Mesothelial cell of epicardium (in vitro differentiated cells): ENCODE measurements at places on chromosomes 4 and X.

DNA sequence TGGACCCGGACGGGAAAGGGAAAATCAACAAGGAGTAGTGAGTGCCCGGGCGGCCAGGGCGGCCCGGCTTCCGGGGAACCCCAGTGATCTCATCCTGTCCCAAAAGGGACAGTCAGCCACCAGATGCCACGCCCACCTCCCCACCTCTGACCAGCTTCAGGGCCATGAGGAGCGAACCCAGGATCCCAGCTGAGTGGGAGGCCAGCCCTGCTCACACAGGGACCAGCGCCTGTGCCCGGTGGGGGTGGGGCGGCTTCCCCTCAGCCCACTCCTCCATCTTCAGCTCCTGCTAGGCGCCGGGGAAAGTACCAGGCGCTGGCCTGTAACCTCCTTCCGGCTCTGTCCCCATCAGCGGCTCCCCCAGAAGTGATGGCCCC lies 6.2 kb downstream of the MYL5 start:
- DNase-seq, result peak; percentile 17

DNA sequence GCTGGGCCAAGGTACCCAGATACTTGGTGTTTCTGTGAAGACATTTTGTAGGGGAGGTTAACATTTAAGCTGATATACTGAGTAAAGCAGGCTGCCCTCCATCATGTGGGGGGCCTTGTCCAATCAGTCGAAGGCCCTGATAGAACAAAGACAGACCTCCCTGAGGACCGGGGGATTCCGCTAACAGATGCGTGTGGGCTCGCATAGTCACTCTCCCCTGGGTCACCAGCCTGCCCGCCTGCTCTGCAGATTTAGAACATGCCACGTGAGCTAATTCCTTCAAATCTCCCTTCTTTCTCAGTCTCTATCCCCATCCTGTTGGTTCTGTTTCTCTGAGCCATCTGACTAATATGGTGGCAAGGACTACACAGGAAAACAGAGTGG lies 60.7 kb downstream of the WFS1 start:
- no peak for DNase-seq

GRCh38 chr4:4659871-4660651 lies 118.2 kb upstream of the STX18 start:
- no peak for DNase-seq

GRCh38 chr4:682490-683172 lies 6.3 kb downstream of the SLC49A3 start:
- no peak for DNase-seq

- no peak for DNase-seq
Measured at GRCh38 chr4:44160776-44161367, 287.7 kb downstream of the KCTD8 start.

GRCh38 chrX:87755493-87755892 lies 237.9 kb downstream of the KLHL4 start:
- no peak for DNase-seq

GRCh38 chr4:8552024-8552423 lies 28.2 kb upstream of the GPR78 start:
- no peak for DNase-seq

DNA sequence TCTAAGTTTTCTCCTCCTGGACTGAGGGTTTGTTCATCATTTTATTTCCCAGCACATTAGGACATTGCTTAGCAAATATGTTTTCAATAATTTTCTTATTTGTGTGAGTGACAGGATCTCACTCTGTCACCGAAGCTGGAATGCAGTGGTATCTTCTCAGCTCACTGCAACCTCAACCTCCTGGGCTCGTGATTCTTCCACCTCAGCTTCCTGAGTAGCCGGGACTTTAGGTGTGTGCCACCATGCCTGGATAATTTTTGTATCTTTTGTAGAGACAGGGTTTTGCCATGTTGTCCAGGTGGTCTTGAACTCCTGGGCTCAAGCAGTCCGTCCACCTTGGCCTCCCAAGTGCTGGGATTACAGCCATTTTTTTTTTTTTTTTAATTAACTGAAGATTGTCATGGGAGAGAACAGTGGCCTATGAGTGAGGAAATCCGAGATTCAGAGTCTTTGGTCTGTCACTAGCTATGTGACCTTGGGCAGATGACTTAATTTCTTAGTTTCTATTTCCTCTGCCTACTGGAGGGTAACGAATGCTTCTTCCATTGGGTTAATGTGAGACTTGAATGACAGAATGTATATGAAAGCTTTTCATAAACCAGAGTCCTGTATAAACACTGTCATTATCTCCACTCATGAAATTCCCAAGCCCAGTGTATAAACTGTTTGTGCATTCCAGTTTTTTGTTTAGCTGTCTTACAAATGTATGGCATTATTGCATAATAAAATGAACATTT lies 23.9 kb downstream of the MOB1B start:
- DNase-seq, result no peak

DNA sequence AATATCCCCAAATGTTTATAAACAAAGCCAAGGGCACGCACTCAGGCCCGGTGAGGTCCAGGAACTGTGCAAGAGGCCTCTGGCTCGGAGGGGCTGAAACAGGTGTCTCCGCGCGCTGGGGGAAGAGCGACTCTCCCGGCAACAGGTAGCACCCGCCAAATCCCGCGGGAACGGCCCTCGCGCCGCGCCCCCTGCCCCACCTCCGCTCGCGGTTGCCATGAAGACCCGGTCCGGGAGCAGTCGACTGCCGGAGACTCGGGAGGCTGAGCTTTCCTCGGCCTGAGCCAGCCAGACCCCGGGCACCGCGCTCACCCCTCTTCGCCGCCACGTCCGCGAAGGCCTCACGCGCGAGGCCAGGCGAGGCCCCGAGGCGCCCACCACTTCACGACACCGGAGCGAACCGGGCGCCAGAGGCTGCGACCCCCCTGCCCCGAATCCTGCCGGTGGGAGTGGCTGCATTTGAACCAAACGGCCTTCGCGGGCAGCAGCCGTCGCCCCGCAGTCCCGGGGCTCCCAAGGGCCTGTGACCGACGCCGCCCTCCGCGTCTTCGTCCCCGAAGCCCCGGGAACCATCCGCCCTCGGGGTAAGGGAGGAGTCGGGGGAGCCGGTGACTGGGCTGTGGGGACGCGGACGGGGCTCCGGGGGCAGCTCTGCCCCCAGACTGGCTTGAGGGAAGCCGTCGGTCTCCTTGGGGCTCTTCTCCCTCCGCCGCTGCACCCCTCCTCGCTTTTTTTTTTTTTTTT lies at the start of gene NSUN7:
Gene NSUN7 (plus strand): TSS at position 239 of the 744 bp plus-strand sequence. CDS start 739 bp downstream, outside the sequence.
- peak; percentile 67 for DNase-seq

DNA sequence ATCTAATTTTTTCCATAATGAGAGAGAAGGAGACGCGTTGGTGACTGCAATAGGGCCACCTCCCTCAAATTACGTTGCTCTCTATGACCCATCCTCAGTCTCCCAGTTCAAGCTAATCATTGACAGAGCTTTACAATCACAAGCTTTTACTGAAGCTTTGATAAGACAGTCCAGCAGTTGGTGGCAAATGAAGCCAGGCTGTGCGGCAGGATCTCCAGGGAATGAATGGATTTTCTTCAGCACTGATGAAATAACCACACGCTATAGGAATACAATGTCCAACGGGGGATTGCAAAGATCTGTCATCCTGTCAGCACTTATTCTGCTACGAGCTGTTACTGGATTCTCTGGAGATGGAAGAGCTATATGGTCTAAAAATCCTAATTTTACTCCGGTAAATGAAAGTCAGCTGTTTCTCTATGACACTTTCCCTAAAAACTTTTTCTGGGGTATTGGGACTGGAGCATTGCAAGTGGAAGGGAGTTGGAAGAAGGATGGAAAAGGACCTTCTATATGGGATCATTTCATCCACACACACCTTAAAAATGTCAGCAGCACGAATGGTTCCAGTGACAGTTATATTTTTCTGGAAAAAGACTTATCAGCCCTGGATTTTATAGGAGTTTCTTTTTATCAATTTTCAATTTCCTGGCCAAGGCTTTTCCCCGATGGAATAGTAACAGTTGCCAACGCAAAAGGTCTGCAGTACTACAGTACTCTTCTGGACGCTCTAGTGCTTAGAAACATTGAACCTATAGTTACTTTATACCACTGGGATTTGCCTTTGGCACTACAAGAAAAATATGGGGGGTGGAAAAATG lies at the start of gene KLB:
Gene KLB (plus strand): TSS at position 168 of the 821 bp plus-strand sequence. CDS start 20 bp downstream, at position 188.
- no peak for DNase-seq

DNA sequence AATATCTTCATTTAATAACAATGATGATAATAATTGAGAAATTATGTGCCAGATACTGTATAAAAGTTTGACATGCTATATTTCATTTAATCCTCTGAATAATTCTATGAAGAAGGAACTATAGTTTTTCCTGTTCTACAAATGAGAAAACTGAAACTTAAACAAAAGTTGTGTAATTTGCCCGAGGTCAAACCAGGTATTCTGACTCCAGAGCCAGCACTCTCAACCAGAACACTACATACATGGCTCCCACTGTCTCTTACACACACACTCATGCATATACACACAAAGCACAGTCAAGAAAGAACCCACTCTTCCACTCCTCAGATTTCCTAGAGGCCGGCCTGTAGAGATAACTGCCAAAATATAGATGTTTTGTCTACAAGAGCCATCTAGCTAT lies 374.0 kb upstream of the EMCN start:
- DNase-seq, result no peak

- no peak for DNase-seq
Measured at GRCh38 chr4:67103001-67103747, 442.1 kb downstream of the CENPC start.
